Daoy (cell line): ENCODE measurements at places on chromosomes 7 and 10.
A peak's percentile ranks its signal among the peaks of the same experiment; 100 is the strongest.

DNA sequence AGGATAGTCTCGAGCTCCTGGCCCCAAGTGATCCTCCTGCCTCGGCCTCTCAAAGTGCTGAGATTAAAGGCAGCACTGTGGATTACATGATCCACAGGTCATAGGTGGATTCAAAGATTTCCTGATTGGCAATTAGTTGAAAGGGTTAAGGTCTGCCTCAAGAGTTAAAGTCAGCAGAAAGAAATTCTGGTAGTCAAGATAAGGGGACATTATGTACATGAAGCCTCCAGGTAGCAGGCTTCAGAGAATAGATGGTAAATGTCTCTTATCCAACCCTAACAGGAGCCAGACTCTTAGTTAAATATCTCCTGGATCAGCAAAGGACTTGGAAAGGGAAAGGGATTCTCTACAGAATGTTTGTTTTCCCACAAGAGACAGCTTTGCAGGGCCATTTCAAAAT, 93.7 kb downstream of the SKIDA1 start:
- DNase-seq: no peak

GRCh38 chr7:37439653-37440026, 9.0 kb downstream of the ELMO1 start:
- no peak for DNase-seq

DNA sequence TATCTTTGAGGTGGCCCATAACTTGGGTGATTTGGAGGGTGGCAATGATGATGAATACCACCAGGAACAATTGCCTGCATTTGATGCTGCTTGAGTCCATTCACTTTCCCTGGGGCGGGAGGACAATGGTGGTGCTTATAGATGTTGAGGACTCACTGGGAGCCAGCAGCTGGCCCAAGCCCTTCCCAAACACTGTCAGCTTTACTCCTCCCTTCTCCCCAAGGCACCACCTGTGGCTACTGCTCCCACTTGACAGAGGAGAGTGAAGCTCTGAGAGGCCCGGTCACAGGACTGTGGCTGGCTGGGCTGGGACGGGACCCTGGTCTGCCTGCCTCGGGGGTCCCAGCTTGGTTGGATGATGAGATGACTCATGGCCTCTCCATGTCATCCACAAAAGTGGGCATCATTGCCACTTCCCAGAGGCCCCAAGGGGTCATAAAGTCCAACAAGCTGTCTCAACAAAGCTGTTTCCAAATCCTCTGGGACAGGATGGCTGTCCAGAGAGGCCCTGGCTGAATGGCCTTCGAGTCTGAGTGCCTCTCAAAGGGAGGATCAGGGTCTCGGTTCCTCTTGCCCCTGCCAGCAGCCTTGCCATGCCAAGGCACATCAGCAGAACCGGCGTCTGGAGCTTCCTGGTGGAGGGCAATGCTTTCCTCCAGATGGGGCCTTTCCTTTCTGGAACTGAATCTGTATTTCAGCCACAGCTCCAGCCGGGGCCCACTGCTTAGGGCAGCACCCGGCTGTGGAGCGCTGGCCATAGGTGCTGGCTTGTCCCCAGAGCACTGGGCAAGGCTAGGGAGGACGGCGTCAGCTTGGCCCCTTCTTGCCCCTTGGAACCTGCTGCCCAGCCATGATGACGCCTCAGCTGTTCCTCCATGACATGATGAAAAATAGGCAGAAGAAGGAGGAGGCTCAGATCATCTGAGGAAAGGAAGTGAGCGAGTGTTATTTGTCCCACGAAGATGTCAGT, 47.0 kb upstream of the PLEKHA1 start:
- DNase-seq: no peak

DNA sequence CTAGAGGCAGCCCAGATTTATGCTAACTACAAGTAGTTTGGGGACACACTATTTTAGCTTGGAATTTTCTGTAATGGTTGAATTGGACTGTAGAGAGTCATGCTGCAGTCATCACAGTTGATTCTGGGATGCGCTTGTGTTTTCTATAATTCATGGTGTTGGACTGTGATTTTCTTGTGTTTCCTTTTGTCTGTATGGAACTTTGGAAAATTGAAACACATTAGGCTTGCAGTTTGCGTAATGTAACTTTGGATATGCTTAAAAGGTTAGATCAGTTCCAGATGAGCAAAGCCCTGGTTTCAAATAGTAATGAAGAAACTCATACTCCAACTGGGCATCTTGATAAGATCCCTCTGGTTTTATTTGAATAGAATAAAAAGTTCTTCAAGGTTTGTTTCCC, 502.2 kb downstream of the ARL4A start:
- no peak for DNase-seq

GRCh38 chr7:114852293-114852692, 69.6 kb upstream of the MDFIC start:
- DNase-seq: no peak

DNA sequence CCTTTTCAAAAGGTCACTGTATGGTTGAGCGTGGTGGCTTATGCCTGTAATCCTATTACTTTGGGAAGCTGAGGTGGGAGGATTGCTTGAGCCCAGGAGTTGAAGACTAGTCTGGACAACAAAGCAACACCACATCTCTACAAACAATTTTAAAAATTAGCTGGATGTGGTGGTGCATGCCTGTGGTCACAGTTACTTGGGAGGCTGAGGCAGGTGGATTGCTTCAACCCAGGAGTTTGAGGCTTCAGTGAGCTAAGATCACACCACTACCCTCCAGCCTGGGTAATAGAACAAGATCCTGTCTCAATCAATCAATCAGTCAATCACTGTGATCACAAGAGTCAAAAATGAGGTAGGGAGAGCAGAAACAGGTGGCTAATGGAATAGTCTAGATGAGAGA, 97.0 kb downstream of the SUGCT start:
- no peak for DNase-seq

GRCh38 chr7:81688622-81689411, 81.0 kb downstream of the HGF start:
- no peak for DNase-seq

DNA sequence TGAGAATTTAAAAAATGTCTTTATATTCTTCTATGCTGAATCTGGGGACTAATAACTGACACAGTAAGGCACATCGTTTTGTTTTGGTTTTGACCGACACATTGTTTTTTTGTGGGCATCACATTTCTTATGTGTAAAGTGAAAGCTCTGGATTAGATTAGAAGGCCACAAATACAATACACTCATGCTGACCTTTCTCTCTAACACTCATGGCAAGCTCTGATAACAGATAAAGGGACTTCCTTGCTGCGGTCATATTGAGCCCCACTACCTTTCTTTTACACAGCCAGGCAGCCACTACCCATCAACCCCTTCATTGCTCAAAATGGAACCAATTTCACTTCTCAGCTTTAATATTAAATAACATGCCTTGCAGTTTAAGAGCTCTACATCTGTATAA, 26.0 kb downstream of the PPP1R3A start:
- no peak for DNase-seq

- DNase-seq: peak; percentile 94
Observed at GRCh38 chr7:102456327-102456726, 8.3 kb downstream of the ALKBH4 start.

GRCh38 chr7:7221599-7222038, 39.3 kb downstream of the C1GALT1 start:
- DNase-seq: peak; percentile 68
